Stimulated activated CD4-positive, alpha-beta T cell treated with anti-CD3 and anti-CD28 coated beads, Interleukin-12 subunit alpha, Interleukin-12 subunit beta, amount 100 ng/mL, for 24 hours (primary cell): ENCODE measurements at places on chromosomes 2 and 18.

- no peak for DNase-seq
These were observed 32.8 kb downstream of the CCDC93 start for GRCh38 chr2:117980783-117981676.

GRCh38 chr2:57429831-57430230 lies 616.8 kb upstream of the VRK2 start:
- no peak for DNase-seq

GRCh38 chr2:188410504-188411235 lies 119.0 kb downstream of the GULP1 start:
- DNase-seq = no peak

GRCh38 chr2:191321861-191322662 lies 76.9 kb downstream of the MYO1B start:
- no peak for DNase-seq

DNA sequence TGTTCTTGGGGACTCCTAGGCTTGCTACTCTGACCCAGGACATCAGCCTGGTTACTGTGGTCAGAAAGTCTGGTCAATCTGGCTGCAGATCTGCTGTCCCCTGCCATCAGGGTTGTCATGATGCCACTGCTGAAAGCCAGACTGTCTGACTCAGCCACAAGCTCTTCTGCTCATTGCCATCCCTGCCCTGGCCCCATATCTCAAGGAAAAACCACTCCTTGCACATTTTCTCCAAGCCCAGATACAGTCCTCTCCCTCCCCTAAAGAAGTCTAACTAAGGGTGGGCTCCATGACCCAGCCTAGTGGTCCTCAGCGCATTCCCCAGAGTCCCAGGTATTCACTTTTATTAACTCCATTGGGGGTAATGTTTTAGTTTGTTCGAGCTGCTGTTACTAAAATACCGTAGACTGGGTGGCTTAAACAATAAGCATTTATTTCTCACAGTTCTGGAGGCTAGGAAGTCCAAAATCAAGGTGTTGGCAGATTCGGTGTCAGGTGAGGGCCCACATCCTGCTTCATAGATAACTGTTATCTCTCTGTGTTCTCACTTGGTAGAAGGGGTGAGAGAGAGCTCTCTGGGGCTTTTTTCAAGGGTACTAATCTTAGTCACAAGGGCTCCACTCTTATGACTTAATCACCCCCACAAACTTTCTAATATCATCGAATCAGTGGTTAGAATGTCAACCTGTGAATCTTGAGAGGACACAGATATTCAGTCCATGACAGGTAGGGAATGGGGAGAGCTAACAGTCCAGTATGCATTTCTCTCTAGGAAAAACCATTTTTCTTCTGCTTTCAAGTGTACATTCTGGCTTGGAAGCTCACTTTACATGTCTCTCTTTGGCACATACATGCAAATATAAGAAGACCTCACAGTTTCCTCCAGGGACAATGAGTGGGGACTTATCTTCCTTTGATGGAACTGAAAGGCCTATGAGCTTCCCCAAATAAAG lies 94.8 kb upstream of the CXCR4 start:
- no peak for DNase-seq

DNA sequence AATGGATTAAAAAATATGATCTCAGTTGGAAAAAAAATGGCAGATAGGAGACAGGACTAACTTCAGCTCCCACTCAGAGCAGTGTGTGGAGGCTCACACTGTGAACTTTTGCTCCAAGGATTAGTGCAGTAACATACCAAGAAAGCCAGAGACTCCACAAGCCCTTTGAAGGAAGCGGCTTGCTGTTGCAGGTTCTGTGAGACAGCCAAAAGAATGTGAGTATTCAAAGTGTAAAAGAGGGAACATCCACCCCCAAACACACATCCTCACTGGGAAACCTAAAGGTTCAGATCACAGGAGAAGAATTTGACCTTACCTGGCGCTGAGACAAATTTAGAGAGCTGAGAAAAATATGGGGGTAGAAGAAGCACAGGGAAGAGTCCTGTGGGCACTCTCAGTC lies 77.5 kb downstream of the FAM171B start:
- DNase-seq = no peak

GRCh38 chr2:29405707-29406106 lies 290.5 kb downstream of the CLIP4 start:
- DNase-seq = no peak

- no peak for DNase-seq
These were observed 138.9 kb upstream of the HDAC4 start for GRCh38 chr2:239539776-239540100.

DNA sequence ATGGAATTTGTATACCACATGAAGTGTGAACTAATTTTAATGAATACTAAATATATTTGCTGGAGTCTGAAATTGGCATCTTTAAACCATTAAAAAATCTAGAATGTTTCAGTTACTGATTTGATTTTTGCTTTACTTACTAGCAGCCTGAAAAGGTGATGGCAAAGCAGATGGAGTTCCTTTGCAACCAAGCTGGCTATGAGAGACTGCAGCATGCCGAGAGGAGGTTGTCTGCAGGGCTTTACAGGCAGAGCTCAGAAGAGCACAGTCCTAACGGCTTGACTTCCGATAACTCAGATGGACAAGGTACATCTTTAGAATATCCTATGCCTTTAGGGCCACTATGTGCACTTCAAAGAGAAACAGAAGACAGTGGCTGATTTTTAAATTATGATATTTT lies 36.5 kb downstream of the NAB1 start:
- no peak for DNase-seq

DNA sequence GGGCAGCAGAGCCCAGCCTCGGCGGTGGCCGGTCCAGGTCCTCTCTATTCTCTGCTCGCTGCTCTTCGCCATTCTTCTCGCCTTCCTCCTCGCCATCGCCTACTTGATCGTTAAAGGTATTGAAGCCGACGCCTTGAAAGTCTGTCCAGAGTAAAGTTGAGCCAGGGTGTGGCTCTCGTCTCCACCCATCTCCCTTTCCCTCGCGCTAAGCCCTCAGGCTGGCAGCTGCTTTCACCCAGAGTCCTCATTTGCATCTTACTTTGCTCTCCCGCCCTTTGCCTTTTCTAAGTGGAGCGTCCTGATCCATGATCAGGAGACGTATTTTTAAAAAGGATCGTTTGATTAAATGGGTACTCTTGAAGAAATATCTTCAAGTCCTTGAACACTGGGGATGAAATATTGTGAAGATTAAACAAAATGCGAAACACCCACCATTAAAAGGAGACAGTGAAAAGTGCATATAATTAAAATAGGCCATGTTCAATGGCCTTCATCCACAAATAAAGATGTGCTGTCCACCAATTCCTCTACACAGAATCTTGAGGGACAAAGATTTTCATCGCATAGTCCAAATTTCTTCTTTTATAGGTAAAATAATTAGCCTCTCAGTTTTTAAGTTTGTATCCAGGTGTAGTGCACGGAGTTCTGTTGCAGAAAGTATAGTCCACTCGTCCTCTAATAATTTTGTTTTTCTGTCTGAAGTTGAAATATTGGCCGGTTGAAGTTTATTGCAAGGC lies 657 bp downstream of the ARL6IP6 start:
- no peak for DNase-seq

DNA sequence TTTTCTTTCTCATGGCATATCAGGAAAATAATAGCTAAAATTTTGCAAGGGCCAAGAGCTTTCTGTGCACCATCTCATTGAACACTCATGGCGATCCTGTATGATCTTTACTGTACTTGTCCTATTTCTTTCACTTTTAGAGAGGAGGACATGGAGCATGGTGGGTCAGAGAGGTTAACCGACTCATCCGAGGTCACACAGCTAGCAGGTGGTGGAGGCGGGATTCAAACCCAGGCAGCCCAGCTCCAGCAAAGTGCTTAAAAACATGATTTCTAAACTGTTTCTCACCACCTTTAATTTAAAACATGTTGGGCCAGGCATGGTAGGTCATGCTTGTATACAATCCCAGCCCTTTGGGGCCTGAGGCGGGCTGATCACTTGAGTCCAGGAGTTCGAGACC lies 6.4 kb downstream of the NGEF start:
- no peak for DNase-seq

DNA sequence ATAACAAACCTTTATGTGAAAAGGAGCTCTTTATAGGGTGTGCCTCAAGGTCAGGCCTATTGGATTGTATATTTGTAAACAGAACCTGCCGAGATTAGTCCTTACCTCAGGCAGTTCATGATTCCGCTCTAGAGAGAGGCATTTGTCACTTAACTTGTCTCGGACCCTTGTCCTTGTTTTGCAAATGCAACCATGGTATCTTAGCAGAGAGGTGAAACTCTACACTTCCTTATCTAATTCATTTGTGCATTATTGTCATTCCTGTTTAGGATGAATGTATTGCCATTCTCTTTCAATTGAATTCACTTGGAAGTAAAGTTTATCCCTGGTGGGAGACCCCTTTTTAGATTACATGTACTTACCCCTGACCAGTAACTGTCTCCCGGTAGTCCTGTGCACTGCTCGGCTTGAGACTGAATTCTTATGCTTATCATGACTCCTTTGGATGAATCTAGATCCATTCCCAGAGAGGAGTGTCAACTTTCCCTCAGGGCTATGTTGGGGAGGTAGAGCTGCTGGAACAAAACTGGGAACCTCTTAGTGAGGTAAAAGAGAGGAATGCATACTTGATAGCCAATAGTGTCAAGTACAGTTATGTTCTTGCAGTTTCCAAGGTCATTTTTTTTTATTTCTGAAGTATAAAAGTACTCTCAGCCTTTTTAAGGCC lies 46.6 kb downstream of the SGPP2 start:
- DNase-seq = no peak

GRCh38 chr18:60978338-60978737 lies 354.9 kb upstream of the CDH20 start:
- DNase-seq = no peak

- DNase-seq = no peak
These were observed 214.7 kb downstream of the KLHL29 start for GRCh38 chr2:23599667-23600066.

- no peak for DNase-seq
These were observed 111.0 kb downstream of the GYPC start for GRCh38 chr2:126766969-126767296.

DNA sequence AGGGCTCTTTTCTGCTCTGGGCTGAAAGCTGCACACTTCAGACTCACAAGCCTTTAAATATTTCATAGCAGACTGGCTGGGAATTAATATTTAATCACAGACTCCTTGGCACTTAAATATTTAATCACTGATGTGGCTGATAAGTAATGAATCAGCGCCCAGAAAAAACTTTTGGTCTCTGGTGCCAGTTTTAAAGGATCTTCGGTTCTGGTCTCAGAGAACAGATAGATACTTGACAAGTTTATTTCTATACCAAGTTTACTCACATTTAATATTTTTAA lies 201.2 kb downstream of the MYCN start:
- DNase-seq = no peak

DNA sequence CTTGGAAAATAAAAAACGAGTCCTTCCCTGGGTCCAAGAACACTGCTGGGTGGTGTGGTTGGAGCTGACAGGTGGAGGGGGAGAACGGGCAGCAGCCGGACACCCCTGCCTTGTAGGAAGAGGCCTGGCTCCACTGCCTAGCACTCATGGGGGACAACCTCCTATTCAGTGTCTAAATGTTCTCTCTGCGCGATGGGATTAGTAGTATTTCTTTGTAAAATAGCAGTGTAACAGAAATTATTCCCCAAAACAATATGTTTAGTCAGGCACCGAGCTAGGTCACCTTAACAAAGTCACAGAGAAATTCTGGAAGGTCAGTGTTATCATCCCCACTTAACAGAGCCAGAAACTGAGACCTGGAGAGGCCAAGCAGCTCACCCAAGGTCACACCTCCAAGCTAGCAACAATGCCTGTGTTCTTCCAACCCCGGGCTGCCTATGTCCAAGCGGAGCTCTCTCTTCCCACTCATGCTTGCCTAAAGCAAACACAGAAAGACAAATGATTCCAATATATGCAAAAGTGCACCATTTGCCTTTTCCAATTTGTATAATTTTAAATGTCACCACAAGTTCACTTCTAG lies 68.0 kb downstream of the STEAP3 start:
- DNase-seq = no peak

- DNase-seq = no peak
These were observed 193.7 kb upstream of the VWC2L start for GRCh38 chr2:214217136-214217535.

- no peak for DNase-seq
These were observed 465 bp downstream of the SEPTIN10 start for GRCh38 chr2:109613081-109613921.

DNA sequence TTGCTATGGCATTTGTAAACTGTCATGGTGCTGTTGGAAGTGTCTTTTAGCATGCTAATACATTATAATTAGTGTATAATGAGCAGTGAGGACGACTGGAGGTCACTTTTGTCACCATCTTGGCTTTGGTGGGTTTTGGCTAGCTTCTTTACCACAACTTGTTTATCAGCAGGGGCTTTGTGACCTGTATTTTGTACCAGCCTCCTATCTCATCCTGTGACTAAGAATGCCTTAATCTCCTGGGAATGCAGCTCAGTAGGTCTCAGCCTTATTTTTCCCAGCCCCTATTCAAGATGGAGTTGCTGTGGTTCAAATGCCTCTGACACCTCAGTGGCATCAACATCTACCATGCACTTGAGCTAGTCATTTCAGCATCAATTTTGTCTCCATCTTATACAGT lies 29.7 kb downstream of the LYPD6 start:
- no peak for DNase-seq
